ENCODE measurements at places on chromosomes 4 and X.

DNA sequence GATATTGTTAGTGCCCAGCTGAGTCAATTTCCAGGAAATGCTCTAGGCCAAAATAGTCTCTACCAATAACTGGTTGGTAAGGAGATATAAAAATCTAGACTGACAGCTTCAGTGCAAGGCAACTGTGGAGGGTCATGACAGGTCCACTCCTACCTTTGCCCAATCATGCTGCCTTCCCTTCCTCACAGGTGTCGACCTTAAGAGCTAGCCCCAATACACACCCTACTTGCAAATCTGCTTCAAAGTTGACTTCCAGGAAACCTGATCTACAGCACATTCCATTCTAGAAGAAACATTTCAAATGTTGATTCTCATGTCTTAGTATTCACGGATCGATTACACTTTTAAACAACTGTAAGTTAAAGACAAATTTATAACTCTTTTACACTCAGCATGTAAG lies 1455.5 kb downstream of the TECRL start:
- DNase-seq = no peak

- no peak for DNase-seq
These were observed 82.3 kb downstream of the PRKX start for GRCh38 chrX:3631196-3631595.

GRCh38 chr4:133720001-133720400 lies 481.6 kb downstream of the PABPC4L start:
- no peak for DNase-seq

GRCh38 chr4:181548873-181549575 lies 694.2 kb upstream of the TENM3 start:
- no peak for DNase-seq

GRCh38 chrX:135178636-135179035 lies 7.4 kb upstream of the CT55 start:
- no peak for DNase-seq

- no peak for DNase-seq
These were observed 2375.8 kb upstream of the TENM3 start for GRCh38 chr4:179867300-179867878.
